C1 segment of cervical spinal cord (tissue), 14 donors: ENCODE measurements at places on chromosomes 4 and X.

DNA sequence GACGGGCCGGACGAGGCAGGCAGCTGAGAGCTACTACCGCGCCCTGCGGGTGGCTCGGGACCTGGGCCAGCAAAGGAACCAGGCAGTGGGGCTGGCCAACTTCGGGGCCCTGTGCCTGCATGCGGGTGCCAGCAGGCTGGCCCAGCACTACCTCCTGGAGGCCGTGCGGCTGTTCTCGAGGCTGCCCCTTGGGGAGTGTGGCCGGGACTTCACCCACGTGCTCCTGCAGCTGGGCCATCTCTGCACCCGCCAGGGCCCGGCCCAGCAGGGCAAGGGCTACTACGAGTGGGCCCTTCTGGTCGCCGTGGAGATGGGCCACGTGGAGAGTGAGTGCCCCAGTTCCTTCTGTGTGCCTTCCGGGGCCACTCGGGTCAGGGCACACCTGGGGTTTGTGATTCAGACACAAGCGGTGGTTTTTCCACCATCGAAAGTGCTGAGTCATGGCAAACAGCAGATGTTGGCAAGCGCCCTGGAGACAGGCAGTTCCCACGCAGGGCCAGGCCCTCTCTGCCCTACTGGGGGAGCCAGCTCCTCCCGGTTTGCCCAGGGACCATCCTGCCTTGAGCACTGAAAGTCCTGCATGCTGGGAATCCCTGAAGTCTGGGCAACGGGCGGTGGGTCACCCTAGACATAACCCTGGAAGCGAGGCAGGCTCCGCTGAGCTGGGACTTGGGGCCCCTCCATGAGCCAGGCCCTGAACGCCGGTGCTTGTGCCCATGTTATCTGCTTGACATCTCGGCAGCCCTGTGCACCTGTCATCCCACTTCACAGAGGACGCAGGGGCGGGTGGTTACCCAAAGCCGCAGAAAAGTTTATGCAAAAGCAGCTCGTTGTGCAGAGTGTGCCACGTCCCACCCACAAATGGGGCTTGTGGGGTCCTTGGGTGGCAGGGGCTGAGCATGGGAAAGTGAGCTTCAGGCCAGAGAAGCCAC lies 29.5 kb downstream of the SH3TC1 start:
- peak; percentile 65 for DNase-seq

GRCh38 chr4:83022724-83023450 lies 12.1 kb upstream of the COPS4 start:
- no peak for DNase-seq

DNA sequence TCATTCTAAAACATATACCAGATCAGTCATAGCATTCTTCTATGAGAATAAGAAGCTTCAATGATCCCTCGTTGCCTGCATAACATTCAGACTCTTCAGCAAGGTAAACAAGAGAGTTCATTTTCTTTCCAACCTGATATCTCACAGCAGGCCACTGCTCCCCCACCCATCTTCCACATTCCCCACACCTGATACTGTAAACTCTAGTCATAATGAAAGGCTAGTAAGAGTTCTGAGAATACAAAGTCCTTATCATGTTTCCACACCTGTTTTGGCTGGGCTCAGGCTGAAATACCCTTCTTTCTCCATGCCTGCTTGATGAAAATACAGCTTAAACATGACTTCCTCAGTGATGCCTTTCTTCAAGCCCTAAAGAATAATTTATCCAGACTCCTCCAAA lies 2.3 kb upstream of the AASDH start:
- DNase-seq, result no peak

GRCh38 chr4:109994415-109994827 lies 81.7 kb downstream of the EGF start:
- no peak for DNase-seq

GRCh38 chr4:16031546-16032395 lies 52.1 kb downstream of the PROM1 start:
- no peak for DNase-seq

- no peak for DNase-seq
Measured at GRCh38 chr4:26208237-26208994, 112.4 kb upstream of the RBPJ start.

GRCh38 chr4:107216379-107216778 lies 180.3 kb upstream of the DKK2 start:
- no peak for DNase-seq

DNA sequence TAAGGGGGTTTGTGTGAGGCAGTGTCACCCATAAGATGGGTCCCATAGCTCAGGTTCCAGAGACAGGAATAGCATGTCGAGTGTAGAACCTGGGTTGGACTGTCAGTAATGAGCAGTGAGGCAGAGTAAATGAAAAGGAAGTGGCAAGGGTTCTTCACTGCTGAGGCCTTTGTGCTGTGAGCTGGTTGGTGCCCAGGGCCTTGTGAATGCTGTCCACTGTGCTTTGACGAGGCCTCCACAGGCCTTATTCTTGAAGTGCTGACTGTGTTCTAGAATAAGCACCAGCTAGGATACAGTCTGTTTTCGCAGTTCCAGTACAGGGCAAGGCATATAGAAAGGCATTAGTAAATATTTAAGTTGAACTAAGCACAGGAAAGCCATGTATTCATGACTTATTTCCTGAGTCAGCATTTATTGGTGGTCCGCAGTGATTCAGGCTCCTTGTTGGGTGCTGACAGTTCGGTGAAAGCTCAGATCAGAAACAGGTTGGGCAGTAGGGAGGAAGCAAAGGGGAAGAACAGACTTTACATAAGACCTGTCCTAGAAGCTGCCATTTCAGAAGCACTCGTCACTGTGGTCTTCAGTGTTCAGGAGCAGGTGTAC lies 25.6 kb upstream of the TADA2B start:
- DNase-seq, result peak; percentile 19

GRCh38 chr4:163404580-163404979 lies 60.9 kb downstream of the NPY5R start:
- no peak for DNase-seq

DNA sequence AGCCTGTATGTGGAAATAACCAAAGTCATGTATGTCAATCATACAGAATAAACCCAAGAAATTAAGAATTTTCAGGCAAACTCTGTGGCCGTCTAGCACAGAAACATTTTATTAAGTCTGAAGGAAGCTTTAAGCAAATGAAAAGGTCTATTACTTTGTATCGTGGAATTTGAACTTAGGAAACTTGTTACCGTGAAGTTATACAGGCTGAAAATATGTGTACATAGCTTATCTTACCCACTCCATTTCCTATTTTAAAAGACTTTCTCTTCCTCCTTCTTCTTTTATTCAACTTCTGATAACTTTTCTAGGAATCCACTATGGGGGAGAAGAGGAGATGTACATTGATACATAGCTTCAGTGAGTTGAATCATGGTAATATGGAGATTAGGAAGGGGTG lies 108.3 kb downstream of the AGTR2 start:
- DNase-seq, result no peak

- DNase-seq, result no peak
Measured at GRCh38 chr4:98780926-98781325, 122.5 kb upstream of the TSPAN5 start.

DNA sequence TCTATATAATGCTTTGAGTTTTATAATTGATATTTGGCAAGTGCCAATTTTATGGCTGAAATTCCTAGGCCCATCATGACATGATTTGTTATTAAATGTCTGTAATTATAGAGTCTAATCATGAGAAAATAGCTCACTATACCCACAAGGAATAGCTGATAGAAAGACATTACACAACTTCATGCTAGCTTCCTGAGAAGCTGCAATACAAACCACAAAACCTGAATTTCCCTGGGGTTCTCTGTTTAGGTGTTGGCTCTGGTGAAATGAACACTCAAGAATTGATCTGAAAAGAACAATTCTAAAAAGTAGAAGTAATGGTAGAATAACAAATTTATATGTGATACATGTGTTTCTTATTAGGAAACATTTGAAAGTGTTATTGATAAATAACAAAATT lies 169.6 kb downstream of the GASK1B start:
- DNase-seq, result no peak

- DNase-seq, result no peak
Measured at GRCh38 chr4:86141161-86141560, 218.7 kb downstream of the MAPK10 start.

DNA sequence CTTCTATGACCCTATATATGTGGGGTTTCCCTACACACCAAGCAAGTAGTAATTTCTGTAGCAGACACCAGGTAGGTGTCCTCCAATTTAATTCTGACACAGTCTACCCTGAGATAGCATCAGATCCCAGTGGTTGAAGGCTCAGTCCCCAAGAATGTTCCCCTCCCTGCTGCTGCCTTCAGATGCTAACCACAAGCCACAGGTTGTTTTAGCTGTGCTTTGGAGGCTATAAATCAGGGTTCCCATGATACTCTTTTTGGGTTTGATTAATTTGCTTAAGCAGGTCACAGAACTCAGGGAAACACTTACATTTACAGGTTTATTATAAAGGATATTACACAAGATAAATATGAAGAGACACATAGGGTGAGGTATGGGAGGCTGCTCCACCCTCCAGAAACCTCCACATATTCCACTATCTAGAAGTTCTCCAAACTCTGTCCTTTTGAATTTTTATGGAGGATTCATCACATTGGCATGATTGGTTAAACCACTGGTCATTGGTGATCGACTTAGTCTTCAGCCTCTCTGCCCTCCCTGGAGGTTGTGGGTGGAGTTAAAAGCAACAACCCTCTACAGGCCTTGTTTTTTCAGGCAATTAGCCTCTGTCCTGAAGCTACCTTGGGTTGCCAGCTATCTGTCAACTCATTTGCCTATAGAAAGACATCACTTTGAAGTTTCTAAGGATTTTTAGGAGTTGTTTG lies 50.8 kb downstream of the GRIA2 start:
- DNase-seq, result no peak

GRCh38 chr4:93659629-93660028 lies 168.9 kb upstream of the ATOH1 start:
- DNase-seq, result no peak

GRCh38 chr4:82721819-82722423 lies 76.7 kb downstream of the SCD5 start:
- DNase-seq, result no peak

DNA sequence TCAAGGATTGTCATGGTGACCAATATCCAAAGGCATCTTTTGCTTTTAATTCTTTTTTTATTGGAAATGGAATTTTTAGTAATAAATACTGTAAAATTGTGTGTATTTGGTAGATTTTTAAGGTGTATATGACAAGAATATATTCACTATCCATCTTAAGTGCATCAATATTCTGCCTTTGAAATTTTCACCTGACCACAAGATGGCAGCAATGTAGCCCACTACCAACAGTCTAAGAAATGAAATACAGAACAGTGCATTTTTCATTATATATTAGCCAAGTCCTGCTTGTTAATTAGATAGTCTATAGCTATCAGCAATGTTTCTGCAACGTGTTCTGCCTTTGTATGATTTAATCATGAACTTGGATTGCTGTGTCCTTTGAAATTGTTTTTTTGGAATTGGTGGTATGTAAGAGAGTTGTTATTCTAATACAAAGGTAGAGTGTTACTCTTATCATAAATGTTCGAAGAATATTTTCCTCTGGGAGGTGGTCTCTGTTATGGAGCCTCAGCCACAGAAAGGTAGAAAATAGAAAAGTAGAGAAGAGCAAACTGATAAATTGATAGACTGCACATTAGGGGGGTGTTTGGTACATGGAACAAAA lies 38.2 kb downstream of the HPGDS start:
- no peak for DNase-seq

DNA sequence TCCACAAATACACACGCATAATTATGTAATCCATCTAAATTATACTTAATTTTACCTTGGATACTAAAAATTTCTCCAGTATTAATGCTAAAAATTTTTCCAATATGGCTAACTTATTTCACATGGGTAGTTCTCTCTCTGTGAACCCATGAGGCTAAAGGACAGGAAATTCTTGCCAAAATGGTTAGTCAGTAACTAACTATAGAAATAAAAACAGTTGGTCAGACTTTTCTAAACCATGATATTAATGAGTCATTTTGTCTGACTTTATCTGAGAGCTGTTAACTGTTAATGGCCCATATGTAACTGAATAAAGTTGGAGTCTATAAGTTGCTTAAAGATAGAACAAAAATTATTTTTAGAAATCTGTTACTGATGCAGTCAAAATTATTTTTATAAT lies 549.4 kb downstream of the TLL1 start:
- DNase-seq, result no peak

- no peak for DNase-seq
Measured at GRCh38 chr4:119667802-119668201, 39.2 kb upstream of the PDE5A start.

GRCh38 chrX:29257521-29257920 lies 670.3 kb downstream of the IL1RAPL1 start:
- no peak for DNase-seq

DNA sequence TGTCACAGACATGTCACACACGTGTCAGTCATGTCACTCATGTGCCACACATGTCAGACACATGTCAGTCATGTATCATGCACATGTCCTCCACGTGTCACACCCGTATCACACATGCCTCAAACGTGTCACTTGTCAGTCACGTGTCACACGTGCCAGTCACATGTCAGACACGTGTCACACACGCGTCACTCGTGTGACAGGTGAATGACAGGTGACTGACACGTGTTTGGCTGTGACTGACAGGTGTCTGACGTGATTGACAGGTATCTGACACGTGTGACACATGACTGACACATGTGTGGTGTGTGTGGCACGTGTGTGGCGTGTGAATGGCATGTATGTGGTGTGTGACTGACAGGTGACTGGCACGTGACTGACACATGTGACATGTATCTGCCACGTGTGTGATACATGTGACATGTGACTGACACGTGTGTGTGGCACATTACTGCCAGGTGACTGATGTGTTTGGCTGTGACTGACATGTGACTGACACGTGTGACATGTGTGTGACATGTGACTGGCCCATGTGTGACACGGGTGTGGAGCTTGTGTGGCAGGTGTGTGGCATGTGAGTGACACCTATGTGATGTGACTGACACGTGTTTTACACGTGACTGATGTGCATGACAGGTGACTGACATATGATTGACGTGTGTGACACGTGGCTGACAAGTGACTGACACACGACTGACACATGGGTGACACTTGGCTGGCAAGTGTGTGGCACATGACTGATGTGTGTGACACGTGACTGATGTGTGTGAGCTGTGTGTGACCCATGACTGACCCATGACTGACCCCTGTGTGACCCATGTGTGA lies 90.7 kb upstream of the GPC3 start:
- DNase-seq, result no peak

- no peak for DNase-seq
Measured at GRCh38 chr4:16603178-16603577, 295.3 kb downstream of the LDB2 start.

GRCh38 chr4:55258152-55258865 lies 87.7 kb upstream of the SRD5A3 start:
- no peak for DNase-seq

DNA sequence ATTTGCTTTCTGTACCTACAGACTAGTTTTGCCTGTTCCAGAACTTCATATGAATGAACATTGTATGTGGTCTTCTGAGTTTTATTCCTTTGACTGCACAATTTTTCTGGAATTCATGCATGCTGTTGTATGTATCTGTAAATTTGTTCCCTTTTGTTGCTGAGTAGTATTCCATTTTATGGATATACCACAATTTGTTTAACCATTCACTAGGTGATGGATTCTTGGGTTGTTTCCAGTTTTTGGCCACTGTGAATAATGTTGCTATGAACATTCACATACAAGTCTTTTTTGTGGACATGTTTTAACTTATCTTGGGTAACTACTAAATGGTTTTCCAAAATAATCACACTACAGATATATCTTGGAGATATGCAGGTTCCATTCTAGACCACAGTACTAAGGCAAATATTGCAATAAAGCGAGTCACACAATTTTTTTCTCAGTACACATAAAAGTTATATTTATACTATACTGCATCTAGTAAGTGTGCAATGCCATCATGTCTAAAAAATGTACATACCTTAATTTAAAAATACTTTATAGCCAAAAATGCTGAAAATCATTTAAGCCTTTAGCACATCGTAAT lies 58.7 kb downstream of the TSPAN5 start:
- DNase-seq, result no peak

- DNase-seq, result no peak
Measured at GRCh38 chr4:153976954-153977353, 188.1 kb upstream of the SFRP2 start.
